ENCODE measurements at places on chromosomes 7 and 10. TPM values are rescaled to one million over a fixed set of nuclear protein-coding genes. Genes with fewer than 3 reads are reported as not detected.

DNA sequence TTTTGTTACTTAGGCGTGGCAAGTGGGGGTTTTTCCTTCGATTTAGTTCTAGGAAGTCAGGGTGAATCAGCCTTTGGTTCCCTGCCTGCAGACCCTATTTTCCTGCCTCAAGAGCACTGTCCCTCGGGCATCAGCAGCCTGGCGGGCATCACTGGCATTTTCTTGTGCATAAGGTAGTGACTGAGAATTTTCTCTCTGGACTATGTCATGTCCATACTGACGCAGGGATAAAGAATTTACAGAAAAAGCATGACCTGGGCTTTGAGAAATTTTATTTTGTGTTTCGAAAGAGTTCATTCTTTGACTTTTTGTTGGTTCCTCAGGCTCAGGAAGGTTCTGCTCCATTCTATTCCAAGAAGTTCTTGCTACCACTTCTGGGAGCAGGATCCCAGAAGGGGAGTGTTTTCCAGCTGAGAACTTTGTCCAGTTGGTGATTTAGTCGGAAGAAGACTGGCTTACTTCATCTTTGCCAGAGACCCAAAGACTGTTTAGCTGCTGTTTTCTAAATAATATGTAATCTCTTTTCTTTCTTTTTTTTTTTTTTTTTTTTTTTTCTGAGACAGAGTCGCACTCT is 213.9 kb upstream of the SH2B2 start:
- DNase-seq = no peak

Gene PHYHIPL
- polyA plus RNA-seq = 0.69 TPM

GRCh38 chr10:86294346-86295265 is 72.0 kb downstream of the GRID1 start:
- no peak for DNase-seq

Gene ANKRD22
- polyA plus RNA-seq = 0.22 TPM

GRCh38 chr7:114533131-114533530 is 118.5 kb downstream of the FOXP2 start:
- DNase-seq = peak; percentile 26

DNA sequence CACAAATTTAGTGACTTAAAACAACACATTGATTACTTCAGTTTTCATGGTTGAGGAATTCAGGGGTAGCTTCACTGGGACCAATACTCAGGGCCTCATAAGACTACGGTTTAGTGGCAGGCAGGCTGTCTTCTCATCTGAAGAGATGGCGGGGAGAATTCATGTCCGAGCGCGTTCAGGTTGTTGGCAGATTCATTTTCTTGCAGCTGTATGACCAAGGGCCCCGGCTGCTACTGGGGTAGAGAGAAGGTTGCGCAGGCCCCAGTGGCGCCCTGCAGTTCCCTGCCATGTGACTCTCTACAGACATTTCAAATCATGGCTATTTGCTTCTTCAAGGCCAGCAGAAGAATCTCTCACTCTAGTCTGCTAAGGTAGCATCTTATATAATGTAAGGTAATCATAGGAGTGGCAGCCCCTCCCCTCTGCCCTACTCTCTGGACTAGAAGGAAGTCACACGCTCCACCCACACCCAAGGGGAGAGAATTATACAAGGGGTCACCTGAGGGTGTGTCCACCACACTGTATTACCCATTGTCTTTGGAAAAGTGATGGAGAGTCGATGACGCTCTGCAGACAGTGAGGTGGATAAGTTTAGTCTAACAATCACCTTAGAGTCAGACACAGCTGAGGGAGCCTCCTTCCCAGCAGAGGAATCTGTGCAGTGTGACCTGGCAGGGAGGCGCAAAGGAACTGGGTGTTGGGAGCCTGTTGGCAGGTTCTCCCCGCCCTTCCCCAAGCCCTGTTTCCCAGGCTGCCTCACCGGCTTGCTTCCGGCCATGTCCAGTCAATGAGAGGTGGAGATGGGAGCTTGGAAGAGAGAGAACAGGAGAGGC is 35.7 kb upstream of the PLEKHA1 start:
- DNase-seq = no peak

All from right lung (tissue), 10 donors.